ENCODE measurements at places on chromosomes 3 and 15.

GRCh38 chr15:57283774-57284503 is 92.4 kb upstream of the CGNL1 start:
- DNase-seq, result no peak

GRCh38 chr3:138082085-138082991 is 33.1 kb downstream of the DZIP1L start:
- no peak for DNase-seq

DNA sequence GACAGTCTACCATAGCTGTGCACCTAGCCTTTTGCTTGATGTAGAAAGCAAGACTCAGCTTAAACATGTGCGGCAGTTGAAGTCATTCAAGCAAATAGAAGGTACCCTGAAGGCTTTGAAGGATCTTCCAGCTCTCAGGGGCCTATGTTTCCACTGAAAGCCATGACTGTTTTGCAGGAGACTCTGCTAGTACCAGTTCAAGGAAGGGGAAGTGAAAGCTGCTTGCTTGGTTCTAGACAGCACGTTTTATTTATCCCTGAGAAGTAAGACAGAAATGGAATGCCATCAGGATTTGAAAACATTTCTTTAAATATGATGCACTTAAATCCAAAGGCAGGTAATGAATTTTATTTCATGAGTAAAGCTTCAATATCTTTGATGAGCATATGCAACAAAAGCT is 311.4 kb downstream of the PDCD6IP start:
- DNase-seq, result no peak

DNA sequence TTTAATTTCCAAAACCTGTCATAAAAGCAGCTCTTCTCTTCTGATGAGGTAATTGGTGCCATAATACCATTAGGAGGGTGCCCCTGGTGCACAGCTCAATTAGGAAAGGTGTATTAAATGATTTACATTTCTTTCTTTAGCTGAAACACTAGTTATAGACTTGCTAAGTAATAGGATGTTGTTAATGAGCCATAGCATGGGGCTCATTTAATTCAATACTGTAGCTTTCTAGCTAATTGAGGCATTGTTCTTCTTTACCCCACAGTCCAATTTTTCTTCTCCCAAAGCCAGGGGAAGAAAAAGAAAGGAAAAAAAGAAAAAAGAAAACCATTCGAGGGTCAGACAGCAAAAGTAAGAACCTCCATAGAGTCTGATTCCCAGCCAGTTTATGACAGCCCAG is 164.0 kb upstream of the HES1 start:
- no peak for DNase-seq

DNA sequence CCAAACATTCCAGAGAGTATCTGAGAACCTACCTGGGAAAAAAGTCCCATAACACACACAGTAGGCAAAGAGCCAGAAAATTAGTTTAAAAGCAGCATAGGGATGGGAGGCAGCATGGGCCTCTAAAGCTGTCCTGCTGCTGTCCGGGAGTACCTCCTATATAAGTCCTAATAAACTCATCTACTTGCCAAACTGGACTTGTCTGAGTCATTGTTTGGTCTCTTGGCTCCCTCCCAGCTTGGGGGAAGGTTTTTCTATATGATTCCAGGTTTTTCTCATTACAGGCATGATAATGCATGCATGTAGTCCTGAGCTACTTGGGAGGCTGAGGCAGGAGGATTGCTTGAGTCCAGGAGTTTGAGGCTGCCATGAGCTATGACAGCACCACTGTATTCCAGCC is 17.5 kb upstream of the HACD2 start:
- DNase-seq, result no peak

DNA sequence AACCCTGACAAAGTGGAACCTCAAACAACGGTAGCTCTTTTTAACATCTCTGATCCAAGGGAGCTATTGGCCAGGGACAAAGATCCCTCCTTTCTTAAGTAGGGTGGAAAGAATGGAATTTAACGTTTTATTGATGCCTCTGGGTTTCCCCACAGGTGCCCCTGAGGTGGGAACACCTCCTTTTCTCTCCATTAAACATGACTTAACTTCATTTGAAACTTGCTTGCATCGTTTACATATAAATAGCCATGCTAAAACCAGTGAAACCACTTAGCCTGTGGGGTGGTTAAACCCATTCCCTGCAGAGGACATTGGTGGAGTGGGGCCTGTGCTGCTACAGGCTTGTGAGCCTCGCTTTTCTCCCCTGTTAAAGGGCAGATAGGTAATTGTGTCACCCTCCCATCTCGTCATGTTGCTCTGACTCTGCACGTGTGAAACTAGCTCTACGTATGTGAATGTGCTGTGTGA is 9.7 kb downstream of the CGNL1 start:
- DNase-seq, result no peak

DNA sequence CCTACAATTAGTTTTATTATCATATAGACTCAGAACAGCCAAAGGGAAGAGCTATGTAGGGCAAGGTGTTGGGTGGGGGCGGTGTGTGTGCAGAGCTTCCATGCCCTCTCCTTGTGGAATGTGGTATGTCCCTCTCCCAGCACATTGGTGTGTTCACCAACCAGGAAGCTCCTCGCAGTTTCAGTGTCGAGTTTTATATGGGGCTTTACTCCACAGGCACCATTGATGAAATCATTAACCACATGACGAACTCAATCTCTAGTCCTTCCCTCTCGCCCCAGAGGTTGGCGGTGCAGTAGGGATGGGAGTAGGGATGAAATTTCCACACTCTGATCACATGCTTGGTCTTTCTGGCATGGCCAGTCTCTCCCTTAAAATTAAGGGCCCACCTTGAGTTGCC is 13.6 kb upstream of the SRP14 start:
- DNase-seq, result no peak

GRCh38 chr3:149812165-149812605 is 830 bp upstream of the RNF13 start:
- DNase-seq, result no peak

All from NCI-H187 (cell line).